ENCODE measurements at places on chromosomes 5 and 9.

- DNase-seq: no peak
Measured at GRCh38 chr5:61389609-61390008, 57.6 kb downstream of the ZSWIM6 start.

- DNase-seq: no peak
Measured at GRCh38 chr9:20844916-20845315, 160.9 kb downstream of the FOCAD start.

DNA sequence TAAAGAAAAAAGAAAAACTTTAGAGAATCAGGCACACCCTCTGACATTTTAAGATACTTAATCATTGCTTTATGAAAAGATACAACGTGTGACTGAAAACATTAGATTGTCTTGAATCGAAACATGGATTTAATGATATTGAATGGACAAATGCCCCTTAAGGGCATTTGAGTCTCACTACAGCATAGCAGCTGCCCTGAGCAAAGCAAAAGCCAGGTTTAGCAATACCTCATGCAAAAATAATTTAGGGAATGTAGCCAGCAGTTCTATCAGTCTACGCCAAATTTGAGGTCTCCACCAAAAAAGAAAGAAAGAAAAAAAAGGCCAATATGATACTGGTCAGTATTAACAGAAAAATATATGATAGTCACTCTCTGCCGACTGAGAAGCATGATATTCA, 56.6 kb upstream of the LMNB1 start:
- DNase-seq: no peak

DNA sequence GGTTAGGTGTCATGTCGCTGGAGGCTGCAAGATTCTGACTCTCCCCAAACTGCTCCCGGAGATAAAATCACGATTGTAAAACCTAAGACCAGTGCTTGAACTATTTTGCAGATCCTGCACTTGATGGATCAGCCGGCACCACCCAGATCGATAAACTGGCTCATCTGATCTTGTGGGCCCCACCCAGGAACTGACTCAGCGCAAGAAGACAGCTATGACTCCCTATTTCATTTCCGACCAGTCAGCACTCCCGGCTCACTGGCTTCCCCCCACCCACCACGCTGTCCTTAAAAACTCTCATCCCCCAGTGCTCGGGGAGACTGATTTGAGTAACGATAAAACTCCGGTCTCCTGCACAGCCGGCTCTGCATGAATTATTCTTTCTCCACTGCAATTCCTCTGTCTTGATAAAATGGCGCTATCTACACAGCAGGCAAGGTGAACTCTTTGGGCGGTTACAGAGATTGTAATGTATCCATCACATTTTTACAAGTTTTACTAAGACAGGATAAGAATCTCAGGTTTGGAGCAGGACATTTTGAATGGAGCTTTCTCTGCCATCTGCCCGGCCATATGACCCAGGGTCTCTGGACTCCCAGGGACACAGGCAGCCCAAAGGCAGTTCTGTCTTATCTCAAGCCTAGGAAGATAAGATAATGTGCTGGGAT, 10.6 kb upstream of the PPP1R26 start:
- no peak for DNase-seq

DNA sequence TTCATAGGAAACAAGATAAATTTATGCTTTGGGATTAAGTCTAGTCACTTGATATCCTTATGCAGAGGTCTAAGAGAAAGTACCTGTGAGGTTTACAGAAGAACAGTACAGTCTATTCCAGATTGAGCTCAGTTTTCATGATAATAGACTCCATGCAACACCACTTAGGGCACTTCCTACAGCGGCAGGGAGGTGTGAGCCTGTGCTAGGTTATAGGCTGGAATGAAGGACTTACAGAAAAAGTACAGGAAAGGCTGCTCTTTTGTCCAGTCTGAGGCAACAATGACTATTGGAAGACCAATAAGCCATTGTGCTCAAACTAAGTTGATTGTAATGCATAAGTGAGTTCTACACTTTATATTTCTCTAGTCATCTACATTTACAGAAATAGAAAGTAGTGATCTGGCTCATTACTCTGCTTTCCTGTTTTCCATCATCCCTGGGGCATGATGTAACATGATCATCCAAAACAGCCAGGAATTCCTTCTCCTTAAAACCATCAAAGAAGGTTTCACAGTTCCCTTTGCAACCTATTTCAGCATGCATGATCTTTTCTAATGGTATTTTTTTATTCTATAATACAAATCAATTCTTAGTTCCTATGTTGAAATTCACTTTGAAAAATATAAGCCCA, 322.8 kb downstream of the SLF1 start:
- DNase-seq: no peak

DNA sequence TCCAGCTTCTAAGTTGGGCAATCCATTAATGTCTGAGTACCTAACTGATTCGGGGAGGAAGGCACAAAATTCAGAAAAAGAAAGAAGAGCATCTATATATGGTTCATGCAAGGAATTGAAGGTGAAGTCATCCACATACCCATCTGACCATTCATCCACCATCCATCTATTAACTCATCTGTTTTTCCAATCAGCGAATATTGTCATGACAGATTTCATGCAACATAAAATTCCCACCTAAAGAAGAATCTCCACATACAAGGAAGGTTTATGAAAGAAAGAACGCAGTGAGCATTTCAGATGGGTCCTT, 164.7 kb downstream of the GRIA1 start:
- DNase-seq: no peak

- DNase-seq: no peak
Measured at GRCh38 chr5:92991581-92992067, 589.4 kb downstream of the NR2F1-AS1 start.

- no peak for DNase-seq
Measured at GRCh38 chr5:6482735-6483134, 34.1 kb downstream of the UBE2QL1 start.

- no peak for DNase-seq
Measured at GRCh38 chr9:112784020-112784785, 33.6 kb downstream of the SNX30 start.

GRCh38 chr5:61837788-61838187, 468.2 kb upstream of the KIF2A start:
- DNase-seq: no peak

DNA sequence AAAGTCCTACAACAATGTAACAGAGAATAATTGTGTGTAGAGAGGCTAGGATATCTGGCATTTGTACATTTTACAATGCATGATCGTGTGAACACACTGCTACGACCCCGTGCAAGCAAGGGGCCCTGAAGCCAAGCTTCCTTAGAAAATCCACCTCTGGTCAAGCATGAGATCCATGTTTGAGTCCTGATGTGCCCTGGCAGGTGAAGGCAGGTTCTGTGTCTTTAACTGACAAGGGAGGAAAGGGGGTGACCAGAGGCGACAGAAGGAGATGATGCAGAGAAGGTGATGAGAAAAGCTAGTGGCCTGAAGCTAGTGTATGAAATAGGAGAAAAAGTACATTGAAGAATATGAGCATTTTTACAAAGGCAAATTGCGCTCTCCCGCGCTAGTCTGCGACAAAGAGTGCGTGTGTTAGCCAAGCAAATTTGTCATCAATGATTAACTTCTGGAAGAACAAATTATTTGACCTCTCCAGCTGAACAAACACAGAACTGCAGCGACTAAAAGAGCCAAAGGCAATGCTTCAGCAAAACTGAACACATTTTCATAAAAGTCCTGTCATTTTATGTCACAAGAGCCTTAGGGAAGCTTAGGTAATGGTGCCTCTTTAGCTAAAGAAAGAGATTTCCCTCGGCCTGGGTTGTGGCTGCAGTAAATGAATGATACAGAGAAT, 101.7 kb upstream of the DAPK1 start:
- peak; percentile 56 for DNase-seq

DNA sequence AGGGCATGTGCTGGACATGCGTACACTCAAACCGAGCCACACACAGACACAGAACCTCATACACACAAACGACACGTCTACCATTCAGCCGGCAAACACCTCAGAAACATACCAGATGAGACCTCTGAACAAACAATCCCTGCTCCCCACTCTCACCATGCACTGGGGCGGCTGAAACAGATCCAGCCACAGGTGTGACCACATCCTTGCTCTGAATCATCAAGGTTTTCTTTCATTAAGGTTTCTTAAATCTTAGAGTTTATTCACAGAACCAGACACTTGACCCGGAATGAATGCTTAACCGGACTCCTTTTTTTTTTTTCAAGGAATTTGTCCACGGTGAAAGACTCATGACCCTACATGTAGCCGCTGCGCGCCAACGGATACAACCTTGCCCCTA, 26.2 kb downstream of the TERT start:
- DNase-seq: no peak

- no peak for DNase-seq
Measured at GRCh38 chr5:93578813-93579691, 2.0 kb downstream of the NR2F1-AS1 start.

DNA sequence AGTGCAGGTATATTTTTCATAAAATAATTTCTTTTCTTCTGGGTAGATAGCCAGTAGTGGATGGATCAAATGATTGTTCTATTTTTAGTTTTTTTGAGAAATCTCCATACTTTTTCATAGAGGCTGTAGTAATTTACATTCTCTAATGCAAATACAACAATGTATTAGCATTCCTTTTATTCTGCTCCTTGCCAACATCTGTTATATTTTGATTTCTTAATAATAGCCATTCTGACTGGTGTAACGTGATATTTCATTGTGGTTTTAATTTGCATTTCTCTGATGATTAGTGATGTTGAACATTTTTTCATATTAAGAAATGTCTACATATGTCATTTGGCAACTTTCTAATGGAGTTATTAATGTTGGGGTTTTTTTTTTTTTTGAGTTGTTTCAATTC, 27.2 kb upstream of the SLC36A2 start:
- no peak for DNase-seq

GRCh38 chr5:57666582-57666981, 184.0 kb upstream of the ACTBL2 start:
- DNase-seq: no peak
